ENCODE measurements at places on chromosomes 1 and 21. TPM values are rescaled to one million over a fixed set of nuclear protein-coding genes. Genes with fewer than 3 reads are reported as not detected.

The TTLL10 gene
- total RNA-seq: 58.0 TPM

DNA sequence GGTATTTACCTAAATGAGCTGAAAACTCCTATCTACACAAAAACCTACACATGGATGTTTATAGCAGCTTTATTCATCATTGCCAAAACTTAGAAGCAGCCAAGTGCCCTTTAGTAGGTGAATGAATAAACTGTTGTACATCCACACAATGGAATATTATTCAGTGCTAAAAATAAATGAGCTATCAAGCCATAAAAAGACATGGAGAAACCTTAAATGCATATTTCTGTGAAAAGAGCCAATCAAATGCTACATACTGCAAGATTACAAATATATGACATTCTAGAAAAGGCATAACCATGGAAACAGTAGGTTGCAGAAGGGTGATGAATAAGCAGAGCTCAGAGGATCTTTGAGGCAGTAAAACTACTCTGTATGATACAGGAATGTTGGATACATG lies 23.3 kb downstream of the ABCB10 start:
- no peak overlapping the region for H3K4me3 ChIP-seq
- no peak for DNase-seq
- H3K36me3 ChIP-seq: no peaks in the 10 kb centered on the region
- no peaks in the 10 kb centered on the region for H3K4me1 ChIP-seq
- no peaks in the 10 kb centered on the region for H3K27me3 ChIP-seq

DNA sequence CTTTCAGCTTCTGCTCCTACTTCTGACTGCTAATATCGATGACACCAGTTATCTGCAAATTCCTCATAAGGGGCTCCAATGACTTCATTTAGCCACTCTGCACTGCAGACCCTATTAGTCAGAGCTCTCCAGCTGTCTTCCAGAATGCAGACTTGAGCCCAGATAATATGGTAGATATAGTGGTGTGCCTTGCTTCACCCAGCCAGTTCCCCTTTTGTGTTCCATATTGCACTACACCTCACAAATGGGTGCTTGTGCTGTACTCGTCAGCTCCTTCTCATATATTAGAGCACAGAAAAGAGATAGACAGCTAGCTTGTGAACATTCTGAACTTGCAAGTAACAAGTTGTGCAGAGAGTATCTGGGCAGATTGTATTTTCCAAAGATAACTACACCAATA lies 23.7 kb upstream of the COG2 start:
- no peak for DNase-seq
- no peak overlapping the region for H3K4me3 ChIP-seq
- H3K27me3 ChIP-seq: no peaks in the 10 kb centered on the region
- H3K27ac ChIP-seq: no peak overlapping the region
- H3K4me1 ChIP-seq: no peaks in the 10 kb centered on the region

The C1orf115 gene
- 10.8 TPM for total RNA-seq

GRCh38 chr1:27789540-27790041 lies 16.6 kb downstream of the STX12 start:
- no peaks in the 10 kb centered on the region for H3K27me3 ChIP-seq
- H3K4me3 ChIP-seq: no peak overlapping the region
- H3K36me3 ChIP-seq: no peaks in the 10 kb centered on the region
- DNase-seq: no peak

GRCh38 chr1:228182296-228183030 lies 16.9 kb downstream of the IBA57 start:
- peaks cover 12% of the 10 kb centered on the region for H3K4me1 ChIP-seq
- no peak for DNase-seq
- no peak overlapping the region for H3K27ac ChIP-seq
- H3K36me3 ChIP-seq: no peaks in the 10 kb centered on the region
- no peak overlapping the region for H3K4me3 ChIP-seq

The BEND5 gene
- total RNA-seq: 7.1 TPM

The ARHGEF10L gene
- 18.4 TPM for total RNA-seq

- DNase-seq: no peak
- H3K4me3 ChIP-seq: no peak overlapping the region
- H3K27ac ChIP-seq: no peak overlapping the region
- H3K36me3 ChIP-seq: no peaks in the 10 kb centered on the region
- no peaks in the 10 kb centered on the region for H3K27me3 ChIP-seq
These were observed 4.9 kb upstream of the EPS15 start for GRCh38 chr1:51523931-51524330.

GRCh38 chr1:59043796-59044195 lies 253.1 kb upstream of the FGGY start:
- no peak overlapping the region for H3K4me3 ChIP-seq
- H3K36me3 ChIP-seq: no peaks in the 10 kb centered on the region
- no peak for DNase-seq
- no peak overlapping the region for H3K27ac ChIP-seq
- H3K4me1 ChIP-seq: peaks cover 6% of the 10 kb centered on the region

DNA sequence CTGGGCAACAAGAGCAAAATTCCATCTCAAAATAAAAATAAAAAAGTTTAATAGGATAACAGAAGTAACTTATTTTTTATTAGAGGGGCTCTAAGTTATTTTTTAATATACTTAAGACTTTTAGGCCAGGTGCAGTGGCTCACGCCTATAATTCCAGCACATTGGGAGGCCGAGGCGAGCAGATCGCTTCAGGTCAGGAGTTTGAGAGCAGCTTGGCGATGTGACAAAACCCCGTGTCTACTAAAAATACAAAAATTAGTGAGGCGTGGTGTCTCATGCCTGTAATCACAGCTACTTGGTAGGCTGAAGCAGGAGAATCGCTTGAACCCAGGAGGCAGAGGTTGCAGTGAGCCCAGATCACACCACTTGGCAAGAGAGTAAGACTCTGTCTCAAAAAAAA lies 180.5 kb upstream of the NR5A2 start:
- no peak overlapping the region for H3K27ac ChIP-seq
- H3K4me3 ChIP-seq: no peak overlapping the region
- no peaks in the 10 kb centered on the region for H3K4me1 ChIP-seq
- H3K27me3 ChIP-seq: no peaks in the 10 kb centered on the region

DNA sequence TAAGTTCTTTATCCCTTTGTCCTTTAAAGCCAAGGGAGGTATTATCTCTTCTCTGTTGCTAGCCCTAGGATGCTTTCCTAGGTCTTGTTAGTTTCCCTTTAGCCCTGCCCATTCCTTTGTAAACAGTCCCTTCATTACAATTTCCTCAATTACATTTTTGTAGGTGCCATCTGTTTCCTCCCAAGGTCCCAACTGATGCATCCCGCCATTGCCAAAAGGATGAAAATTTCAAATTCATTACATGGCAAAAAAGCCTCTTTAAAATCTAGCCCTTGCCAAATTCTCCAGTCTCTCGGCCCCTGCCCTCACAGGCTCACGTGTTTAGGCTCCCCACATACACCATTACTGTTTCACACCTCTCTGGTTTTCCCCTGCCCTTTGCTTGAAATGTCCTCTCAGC lies 151.9 kb upstream of the C1orf87 start:
- no peak overlapping the region for H3K4me3 ChIP-seq
- no peaks in the 10 kb centered on the region for H3K27me3 ChIP-seq
- no peak for DNase-seq
- H3K4me1 ChIP-seq: no peaks in the 10 kb centered on the region
- no peaks in the 10 kb centered on the region for H3K36me3 ChIP-seq

The FLVCR1 gene
- total RNA-seq: 10.1 TPM

GRCh38 chr21:46161633-46162592 lies 6.5 kb upstream of the FTCD start:
- no peaks in the 10 kb centered on the region for H3K36me3 ChIP-seq
- no peaks in the 10 kb centered on the region for H3K27me3 ChIP-seq
- peak; percentile 12 for DNase-seq
- no peaks in the 10 kb centered on the region for H3K4me1 ChIP-seq
- H3K27ac ChIP-seq: no peak overlapping the region

DNA sequence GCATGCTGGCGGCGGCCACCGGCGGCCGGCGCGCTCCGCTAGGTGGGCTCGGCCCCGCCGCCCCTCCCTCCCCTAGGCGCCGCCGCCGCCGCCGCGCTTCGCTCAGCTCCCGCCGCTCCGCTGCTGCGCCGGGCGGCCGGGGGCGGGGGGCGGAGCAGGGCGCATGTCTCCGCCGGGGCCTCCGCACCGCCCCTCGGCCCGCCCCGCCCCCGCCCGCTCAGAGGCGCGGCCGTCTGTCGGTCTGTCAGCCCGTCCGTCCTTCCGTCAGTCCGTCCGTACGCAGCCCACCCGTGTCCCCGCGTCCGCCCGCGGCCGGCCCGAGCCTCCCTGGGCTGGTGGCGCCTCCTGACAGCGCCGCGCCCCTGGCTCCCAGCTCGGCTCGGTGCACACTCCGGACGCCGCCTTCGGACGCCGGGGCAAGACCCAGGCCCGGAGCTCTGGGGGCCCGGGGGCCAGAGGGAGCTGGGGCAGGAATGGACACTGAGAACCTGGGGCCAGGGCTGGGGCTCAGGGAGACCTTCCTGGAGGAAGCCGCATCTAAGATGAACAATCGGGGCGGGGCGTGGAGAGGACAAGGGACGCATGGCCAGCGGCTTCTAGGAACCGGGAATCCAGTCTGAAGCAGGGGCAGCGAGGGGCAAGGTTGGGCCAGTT lies at the start of gene GPR153:
GPR153 (minus strand) TSS at position 138 of the 654 bp plus-strand sequence. CDS start 6,193 bp downstream, outside the sequence.
- H3K4me1 ChIP-seq: peaks cover 16% of the 10 kb centered on the region
- H3K4me3 ChIP-seq: peak within 1 kb of the TSS; percentile 60
- peak within 1 kb of the TSS; percentile 73 for H3K27ac ChIP-seq
- no peaks in the 10 kb centered on the region for H3K27me3 ChIP-seq

The TNFRSF4 gene
- 0.87 TPM for total RNA-seq

- H3K4me3 ChIP-seq: no peak overlapping the region
- peaks cover 51% of the 10 kb centered on the region for H3K4me1 ChIP-seq
- no peaks in the 10 kb centered on the region for H3K27me3 ChIP-seq
- DNase-seq: peak; percentile 26
- H3K27ac ChIP-seq: no peak overlapping the region
These were observed 3.4 kb upstream of the POFUT2 start for GRCh38 chr21:45290948-45291612.

DNA sequence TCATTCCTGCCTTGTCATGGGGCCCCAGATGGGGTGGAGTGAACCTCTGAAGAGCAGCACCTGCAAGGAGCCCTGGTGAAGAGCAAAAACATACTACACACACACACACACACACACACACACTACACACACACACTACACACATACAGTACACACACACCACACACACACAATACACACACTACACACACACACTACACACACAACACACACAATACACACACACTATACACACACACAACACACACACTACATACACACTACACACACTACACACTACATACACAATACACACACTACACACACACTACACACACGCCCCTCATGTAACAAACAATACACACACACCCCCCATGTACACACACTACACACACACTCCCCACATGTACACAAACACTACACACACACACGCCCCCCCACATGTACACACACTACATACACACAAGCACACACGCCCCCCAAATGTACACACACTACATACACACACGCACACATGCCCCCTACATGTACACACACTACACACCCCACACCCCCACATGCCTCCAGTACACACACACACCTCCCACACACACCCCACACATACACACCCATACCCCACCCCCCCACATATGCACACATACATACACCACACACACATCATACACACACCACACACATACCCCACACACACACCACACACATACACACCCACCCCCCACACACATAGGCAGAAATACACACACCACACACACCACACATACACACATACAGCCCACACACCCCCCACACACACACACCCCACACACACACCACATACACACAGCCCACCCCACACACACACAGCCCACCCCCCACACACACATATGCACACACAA lies 9.3 kb downstream of the SLC2A5 start:
- DNase-seq: no peak
- H3K36me3 ChIP-seq: no peaks in the 10 kb centered on the region
- peaks cover 24% of the 10 kb centered on the region for H3K4me1 ChIP-seq
- no peaks in the 10 kb centered on the region for H3K27me3 ChIP-seq

The PTGS2 gene
- total RNA-seq: 0.19 TPM
